ENCODE measurements at places on chromosomes 7 and 10. TPM values are rescaled to one million over a fixed set of nuclear protein-coding genes. Genes with fewer than 3 reads are reported as not detected.

Gene AKR1E2
- 68.5 TPM for total RNA-seq

Gene PIP
- total RNA-seq: not detected

Gene TRIM50
- not detected for total RNA-seq

Gene PDK4
- 0.20 TPM for total RNA-seq

Gene STK31
- total RNA-seq: 38.9 TPM

Gene PRF1
- not detected for total RNA-seq

Gene SFR1
- total RNA-seq: 8.7 TPM
